PC-9 (cell line): ENCODE measurements at places on chromosomes 13 and 19.
A peak's percentile ranks its signal among the peaks of the same experiment; 100 is the strongest.

- H3K4me3 ChIP-seq: no peak overlapping the region
- H3K27ac ChIP-seq: no peak overlapping the region
- peaks cover 39% of the 10 kb centered on the region for H3K27me3 ChIP-seq
- H3K36me3 ChIP-seq: no peaks in the 10 kb centered on the region
Observed at GRCh38 chr13:36051082-36051481, 80.1 kb downstream of the DCLK1 start.

GRCh38 chr19:45847663-45848062, 15.3 kb downstream of the SYMPK start:
- no peak overlapping the region for H3K4me3 ChIP-seq
- H3K4me1 ChIP-seq: no peaks in the 10 kb centered on the region
- peaks cover 63% of the 10 kb centered on the region for H3K36me3 ChIP-seq

GRCh38 chr19:11693505-11694499, 44.9 kb downstream of the ZNF823 start:
- H3K27me3 ChIP-seq: no peaks in the 10 kb centered on the region
- peak overlapping the region; percentile 79 for H3K4me3 ChIP-seq
- H3K27ac ChIP-seq: no peak overlapping the region
- no peaks in the 10 kb centered on the region for H3K36me3 ChIP-seq

GRCh38 chr19:29665826-29666577, 741 bp downstream of the PLEKHF1 start:
- peak; percentile 76 for DNase-seq
- H3K36me3 ChIP-seq: peaks cover 16% of the 10 kb centered on the region; the same call in 1 of the 2 replicates
- H3K27ac ChIP-seq: peak overlapping the region; percentile 69

DNA sequence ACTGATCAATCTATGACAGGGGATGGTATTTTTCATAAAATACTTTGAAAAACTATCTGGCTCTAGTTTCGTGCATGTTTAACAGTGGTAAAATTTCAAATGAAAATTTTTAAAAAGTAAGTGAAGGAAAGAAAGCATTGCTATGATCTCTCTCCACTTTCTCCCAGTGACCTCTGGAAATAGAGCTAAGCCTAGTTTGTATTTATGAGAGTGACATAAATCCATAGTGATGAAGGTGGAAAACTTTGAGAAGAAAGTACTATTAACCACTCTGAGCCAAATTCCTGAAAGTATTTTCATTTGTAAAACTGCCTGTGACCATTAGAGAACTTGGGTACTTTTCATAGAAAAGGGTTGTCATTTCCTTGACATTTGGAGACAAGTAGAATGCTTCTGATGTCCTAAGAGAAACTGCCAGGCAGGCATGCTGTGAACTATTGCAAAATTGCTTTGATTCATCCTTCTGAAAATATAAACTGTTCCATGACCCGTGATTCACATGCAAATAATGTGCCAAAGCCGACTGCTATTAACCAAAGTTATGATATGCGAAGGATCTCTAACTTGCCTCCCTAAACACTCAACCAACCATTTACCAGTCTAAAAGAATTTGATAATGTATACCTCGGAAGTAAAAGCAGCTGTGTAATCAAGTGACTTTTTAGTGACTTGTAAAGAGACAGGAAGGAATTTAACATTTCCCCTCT, 133.2 kb downstream of the VWA8 start:
- H3K27me3 ChIP-seq: no peaks in the 10 kb centered on the region
- H3K36me3 ChIP-seq: no peaks in the 10 kb centered on the region
- H3K27ac ChIP-seq: peak overlapping the region; percentile 51
- DNase-seq: peak; percentile 13
- no peak overlapping the region for H3K4me3 ChIP-seq

GRCh38 chr13:46489586-46490023, 63.4 kb upstream of the LRCH1 start:
- no peaks in the 10 kb centered on the region for H3K4me1 ChIP-seq
- no peak for DNase-seq
- H3K27me3 ChIP-seq: no peaks in the 10 kb centered on the region
- no peaks in the 10 kb centered on the region for H3K36me3 ChIP-seq

GRCh38 chr13:25329706-25330105, 28.3 kb downstream of the NUP58 start:
- H3K27ac ChIP-seq: no peak overlapping the region
- H3K27me3 ChIP-seq: no peaks in the 10 kb centered on the region
- H3K36me3 ChIP-seq: peaks cover 71% of the 10 kb centered on the region
- H3K4me1 ChIP-seq: no peaks in the 10 kb centered on the region

DNA sequence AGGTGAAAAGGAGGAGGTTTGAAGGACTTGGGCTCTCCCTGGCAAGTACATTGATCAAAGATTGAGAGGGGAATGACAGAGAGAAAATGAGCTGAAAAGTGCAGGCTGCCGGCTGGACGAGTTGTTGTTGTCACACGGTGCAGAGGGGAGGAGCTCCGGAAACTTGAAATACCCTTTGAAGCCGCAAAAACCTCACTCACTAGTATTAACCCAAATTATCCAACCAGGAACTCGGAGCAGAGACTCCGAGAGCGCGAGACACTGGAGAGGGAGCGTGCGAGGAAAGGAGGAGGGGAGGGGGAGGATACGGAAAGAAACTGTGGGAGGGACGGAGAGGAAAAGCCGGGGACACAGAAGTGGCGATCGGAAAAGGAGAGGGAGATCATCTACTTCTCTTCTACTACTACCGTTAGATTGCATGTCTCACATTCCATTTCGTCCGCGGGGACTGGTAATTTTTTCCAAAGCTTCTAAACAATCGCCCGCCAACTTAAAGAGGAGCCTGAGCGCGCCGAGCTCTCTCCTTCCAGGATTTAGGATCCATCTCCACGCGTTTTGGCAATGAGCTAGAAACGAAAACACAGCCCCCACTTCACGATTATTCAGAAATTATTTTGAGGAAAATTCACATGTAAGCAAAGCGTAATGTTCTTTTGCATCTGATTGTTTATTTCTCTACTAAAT, at the start of gene DACH1:
Gene DACH1, minus strand, starts transcription at position 74 of the 684 bp plus-strand sequence.
- H3K27me3 ChIP-seq: peaks cover 19% of the 10 kb centered on the region; the same call in 1 of the 2 replicates
- no peak within 1 kb of the TSS for H3K27ac ChIP-seq
- H3K4me3 ChIP-seq: peak within 1 kb of the TSS; percentile 53
- DNase-seq: no peak

DNA sequence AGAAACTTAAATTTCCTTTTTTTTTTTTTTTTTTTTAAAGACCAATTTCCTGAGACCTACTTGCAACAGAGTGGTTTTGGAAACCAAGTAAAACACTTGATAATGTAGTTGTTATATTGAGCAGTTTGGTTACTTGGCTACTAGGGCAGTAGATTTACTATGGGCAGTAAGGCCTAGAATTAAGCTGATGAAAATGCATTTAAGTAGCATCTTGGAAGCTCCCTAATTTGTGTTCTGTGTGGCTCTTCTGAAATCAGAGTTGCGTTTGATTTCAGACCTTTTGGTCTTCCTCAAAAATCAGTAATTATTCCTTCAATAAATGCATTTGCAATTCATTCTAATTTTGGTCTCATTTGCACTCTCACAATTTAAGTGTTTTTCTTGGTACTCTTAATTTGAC, 810 bp downstream of the GPR180 start:
- DNase-seq: no peak
- H3K36me3 ChIP-seq: peaks cover 4% of the 10 kb centered on the region; the same call in 1 of the 2 replicates
- H3K27ac ChIP-seq: no peak overlapping the region
- no peaks in the 10 kb centered on the region for H3K27me3 ChIP-seq
